ENCODE measurements at places on chromosomes 6 and 20.

- no peak for DNase-seq
These were observed 66.7 kb downstream of the RFPL4B start for GRCh38 chr6:112413780-112414179.

GRCh38 chr20:64154590-64155257 is 9.5 kb upstream of the MYT1 start:
- DNase-seq = no peak

GRCh38 chr6:120646101-120646500 is 688.2 kb downstream of the TBC1D32 start:
- no peak for DNase-seq

- DNase-seq = peak; percentile 9
These were observed 72.9 kb upstream of the MRAP2 start for GRCh38 chr6:83960664-83961063.

- DNase-seq = peak; percentile 61
These were observed 19.7 kb upstream of the OGFRL1 start for GRCh38 chr6:71268735-71269437.

- DNase-seq = peak; percentile 45
These were observed 374.4 kb downstream of the UTRN start for GRCh38 chr6:144659202-144660182.

GRCh38 chr20:25690427-25690826 is 6.2 kb downstream of the ZNF337 start:
- no peak for DNase-seq

DNA sequence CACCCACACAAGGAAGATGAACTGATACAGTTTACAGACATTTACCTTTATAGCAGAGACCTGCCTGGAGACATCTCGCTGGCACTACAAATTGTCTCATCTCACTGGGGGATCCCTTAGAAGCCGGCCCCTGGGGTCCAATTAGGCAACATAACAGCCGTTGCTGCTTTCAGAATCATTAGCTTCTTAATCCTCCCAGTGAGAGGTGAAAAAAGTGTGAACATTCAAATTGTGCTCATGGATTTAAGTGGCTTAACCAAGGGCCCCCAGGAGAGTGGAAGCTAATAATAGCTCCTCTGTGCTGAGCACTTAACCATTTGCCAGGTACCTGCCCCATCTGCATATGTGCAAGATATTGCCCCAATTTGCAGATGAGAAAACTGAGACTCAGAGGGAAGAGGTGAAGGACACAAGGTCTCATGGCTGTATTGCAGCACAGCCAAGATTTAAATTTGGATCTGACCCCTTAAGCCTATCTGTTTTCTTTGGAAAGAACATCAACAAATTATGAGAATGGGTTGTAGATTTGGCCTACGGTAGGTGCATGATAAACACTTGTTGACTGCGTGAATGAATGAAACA is 101.0 kb downstream of the EYA2 start:
- DNase-seq = peak; percentile 12

- DNase-seq = peak; percentile 74
These were observed 8.0 kb upstream of the UBE2J1 start for GRCh38 chr6:89360415-89360999.

GRCh38 chr6:31881136-31881859 is 2.5 kb upstream of the SLC44A4 start:
- DNase-seq = no peak

DNA sequence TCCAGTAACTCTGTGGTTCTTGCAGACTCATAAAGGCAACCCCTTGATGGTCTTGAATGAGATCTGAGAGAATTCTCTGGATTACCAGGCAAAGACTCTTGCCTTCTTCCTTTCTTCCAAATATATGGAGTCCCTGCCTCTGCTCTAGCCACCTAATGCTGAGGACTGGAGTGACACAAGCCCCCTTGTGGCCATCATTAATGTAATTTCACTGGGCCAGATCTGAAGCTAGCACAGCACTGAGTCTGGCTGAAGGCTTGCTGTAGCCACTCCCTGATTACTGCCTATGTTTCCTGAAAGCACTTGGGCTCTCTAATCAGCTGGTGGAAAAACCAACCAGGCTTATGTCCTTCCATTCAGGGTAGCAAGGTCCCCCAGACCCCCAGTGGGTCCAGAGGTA is 559.3 kb upstream of the IRAK1BP1 start:
- peak; percentile 4 for DNase-seq

GRCh38 chr6:134531611-134532010 is 213.7 kb upstream of the SGK1 start:
- no peak for DNase-seq

DNA sequence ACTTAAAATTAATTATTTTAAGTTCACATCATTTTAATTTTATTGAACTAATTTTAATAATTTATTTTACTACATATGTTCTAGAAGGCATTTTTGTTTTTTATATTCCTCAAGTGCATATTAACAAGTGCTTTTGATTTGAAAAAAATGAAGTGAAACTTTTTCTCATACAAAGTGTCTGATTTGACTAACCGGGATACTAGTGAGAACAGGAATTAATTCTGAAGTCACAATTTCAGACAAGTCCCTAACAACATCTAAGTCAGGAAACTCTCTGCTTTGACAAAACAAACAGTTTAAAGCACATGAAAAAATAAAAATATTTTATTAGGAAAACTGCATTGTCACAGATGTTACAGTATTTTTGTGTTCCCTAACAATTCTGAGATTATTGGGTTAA is 1166.3 kb upstream of the CITED2 start:
- DNase-seq = peak; percentile 25

GRCh38 chr20:22371843-22372242 is 212.5 kb downstream of the FOXA2 start:
- peak; percentile 67 for DNase-seq

- DNase-seq = peak; percentile 67
These were observed 48.6 kb upstream of the SLC16A10 start for GRCh38 chr6:111038534-111039252.

DNA sequence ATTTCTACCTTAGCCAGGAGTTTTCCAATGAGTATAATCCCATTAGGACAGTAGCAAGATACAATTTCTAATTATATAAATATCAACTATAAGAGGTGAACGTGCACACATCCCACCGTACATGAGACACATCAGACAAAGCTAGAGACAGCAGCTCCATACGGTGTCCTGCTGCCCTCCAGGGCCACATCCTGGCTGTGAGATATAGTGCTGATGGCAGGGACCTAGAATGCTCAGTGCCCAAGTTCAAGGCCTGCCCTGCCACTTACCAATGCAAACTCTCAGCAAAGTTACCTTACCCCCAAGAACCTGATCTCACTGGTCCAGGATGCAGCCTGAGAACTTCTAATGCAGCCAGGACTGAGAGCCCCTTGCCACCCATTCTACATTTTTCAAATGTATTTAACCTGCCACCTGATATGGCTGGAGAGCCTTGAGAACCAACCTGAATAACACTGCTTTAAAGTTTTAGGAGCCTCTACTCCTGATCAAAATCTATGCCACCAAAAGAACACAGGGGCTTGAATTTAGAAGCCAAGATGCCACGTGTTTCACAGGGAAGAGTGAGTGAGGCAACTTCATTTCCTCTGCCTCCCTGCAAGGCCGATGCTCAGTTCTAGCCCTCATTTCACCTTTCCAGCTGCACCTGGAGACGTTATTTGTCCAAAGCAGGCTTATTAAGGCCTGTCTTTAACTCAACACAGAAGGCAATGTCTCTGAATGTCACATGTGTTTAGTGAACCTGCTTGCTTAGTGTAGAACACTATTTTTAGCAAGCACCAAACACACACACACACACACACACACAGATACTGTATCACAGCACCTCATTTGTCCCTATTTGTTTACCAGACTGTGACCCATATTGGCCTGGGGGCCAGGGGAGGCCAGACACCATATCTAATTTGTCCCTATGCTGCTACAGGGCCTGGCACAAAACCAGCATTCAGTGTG is 6.1 kb downstream of the NFATC2 start:
- no peak for DNase-seq

- no peak for DNase-seq
These were observed 67.3 kb downstream of the STK35 start for GRCh38 chr20:2168946-2169345.

DNA sequence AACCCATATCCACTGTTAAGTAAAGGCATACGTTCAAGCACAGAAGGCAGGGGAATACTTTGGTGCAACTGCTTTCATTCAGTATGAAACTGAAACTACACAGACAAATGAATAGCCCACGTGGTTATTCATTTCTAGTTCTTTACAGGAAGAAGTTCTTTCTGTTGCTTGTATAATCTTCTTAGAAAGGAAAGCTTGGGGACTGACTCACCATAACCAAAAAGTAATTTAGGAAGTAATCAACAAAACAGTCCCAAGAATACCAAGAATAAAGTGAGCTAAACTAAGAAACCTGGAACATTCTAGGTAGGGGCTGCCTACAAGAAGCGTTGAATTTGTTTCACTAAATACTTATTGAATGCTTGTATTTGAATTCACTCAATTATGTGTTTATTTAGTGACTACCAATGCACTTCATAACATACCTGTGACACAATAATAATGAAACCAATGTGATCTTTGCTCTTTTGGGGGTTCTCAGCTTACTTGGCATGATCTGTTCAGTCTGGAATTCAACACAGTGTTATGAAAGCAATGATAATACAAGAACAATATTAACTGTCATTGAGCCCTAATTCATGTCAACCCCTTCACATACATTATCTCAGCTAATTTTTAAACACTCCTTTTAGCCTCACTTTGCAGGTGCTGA is 25.1 kb upstream of the KIAA0408 start:
- peak; percentile 52 for DNase-seq

- peak; percentile 57 for DNase-seq
These were observed 17.4 kb upstream of the AVP start for GRCh38 chr20:3101737-3102574.

DNA sequence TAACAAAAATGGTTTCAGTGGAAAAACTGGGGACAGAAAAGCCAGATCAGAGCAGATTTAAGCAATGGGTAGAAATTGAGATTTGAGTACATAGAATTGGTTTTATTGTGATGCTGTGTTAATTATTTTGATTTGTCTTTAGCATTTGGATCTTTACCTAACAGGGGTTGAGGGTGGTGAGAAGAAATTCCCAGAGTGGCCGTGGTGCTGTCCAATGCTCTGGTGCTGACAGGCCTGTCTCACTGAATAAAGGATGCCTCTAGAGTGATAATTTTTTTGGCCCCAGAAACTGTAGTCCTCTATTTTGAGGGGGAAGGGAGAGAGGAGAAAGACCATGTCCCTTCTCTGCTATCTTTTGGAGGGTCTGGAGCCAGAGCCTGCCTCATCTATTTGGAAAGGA is 79.1 kb downstream of the LYRM2 start:
- DNase-seq = no peak

GRCh38 chr6:168000198-168001028 is 2.9 kb downstream of the KIF25 start:
- DNase-seq = no peak

DNA sequence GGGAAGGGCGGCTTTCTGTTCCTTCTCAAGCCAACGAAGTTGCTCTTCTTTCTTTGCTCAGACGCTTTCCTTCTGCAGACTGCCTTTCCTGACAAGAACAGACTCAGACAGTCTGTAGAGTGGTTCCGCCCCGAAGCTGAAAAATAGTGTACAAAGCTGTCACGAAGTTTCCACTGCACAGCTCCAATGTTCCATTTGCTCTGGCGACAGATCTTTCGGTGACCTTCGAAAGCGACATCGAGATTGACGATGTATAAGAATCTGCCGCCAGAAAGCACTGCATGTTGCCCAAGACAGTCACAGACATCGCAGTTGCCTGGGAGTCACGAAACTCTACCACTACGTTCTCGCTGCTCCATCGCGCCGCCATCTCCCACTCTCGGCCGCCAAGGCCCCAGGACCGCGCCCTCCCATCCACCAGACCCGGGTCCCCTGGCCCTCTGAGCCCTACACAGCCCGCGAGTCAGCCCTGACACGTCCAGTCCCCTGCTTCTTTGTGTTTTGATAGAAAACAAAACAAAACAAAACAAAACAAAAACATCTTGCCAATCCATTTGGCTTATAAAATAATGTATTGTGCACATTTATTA is 42.1 kb upstream of the ZNF184 start:
- no peak for DNase-seq
